ENCODE measurements at places on chromosomes 2 and 18.

GRCh38 chr2:109345091-109345490 lies 216.1 kb downstream of the SH3RF3 start:
- no peak for DNase-seq

GRCh38 chr18:78507217-78507616 lies 472.4 kb upstream of the SALL3 start:
- no peak for DNase-seq

DNA sequence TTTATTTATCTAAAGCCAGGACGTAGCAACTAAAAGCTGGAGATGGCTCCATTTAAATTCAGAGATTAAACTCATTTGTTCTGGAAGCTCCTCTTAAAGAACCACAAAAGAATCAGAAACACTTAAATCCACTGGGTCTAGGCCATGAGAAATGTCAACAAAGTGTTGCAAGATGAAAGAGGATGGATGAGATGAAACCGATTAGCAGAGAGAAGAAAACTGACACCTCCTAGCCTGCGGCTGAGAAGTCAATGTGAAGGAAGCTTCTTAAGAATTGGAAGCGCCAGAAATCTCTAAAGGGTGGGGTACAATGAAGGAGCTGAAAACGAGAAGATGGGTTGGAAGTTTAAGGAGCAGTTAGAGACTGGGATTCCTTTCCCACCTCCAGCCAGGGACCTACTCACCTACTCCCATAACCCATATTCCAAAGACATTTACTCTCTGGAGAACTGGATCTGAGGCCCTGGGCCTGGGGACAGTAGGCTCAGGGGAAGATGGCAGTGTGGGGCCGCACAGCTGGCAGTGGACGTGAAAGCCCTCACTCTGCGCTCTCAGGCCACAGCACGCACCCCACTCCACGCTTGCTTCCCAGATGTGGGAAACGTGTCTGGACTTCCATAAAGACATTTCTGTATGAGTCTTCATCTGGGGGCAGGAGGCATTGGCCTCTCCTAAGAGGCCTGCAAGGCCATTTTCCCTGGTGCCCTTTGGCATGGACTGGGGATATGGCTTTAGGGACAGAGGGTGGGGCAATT lies 188.4 kb downstream of the LOXHD1 start:
- no peak for DNase-seq

DNA sequence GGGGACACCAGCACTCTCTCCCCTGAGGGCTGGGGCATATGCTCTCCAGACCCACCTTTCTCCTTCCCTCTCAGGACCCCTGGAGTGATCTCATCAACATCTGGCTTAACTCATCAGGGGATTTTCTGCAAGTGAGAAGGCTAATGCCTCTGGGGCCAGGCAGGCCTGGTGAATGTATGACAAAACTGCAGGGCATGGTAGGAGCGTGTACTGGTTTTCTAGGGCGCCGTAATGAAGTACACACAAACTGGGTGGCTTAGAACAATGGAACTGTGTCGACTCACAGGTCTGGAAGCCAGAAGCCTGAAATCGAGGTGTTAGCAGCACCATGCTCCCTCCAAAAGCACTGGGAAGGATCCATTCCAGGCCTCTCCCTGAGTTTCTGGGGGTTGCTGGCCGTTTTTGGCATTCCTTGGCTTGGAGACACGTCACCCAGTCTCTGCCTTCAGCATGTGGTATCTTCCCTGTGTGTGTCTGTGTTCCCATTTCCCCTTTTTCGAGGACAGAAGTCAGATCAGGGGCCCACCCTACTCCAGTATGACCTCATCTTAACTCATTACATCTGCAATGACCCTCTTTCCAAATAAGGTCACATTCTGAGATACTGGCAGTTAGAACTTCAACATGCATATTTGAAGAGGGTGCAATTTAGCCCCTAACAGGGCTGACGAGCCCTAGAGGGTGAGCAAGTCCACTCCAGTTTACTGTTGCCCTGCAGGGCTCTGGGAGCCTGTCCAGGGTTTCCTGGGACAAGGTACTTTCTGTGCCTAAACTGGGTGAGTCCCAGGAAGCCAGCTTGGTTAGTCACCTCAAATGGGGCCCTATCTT lies 45.5 kb upstream of the CAB39 start:
- DNase-seq: peak; percentile 36

DNA sequence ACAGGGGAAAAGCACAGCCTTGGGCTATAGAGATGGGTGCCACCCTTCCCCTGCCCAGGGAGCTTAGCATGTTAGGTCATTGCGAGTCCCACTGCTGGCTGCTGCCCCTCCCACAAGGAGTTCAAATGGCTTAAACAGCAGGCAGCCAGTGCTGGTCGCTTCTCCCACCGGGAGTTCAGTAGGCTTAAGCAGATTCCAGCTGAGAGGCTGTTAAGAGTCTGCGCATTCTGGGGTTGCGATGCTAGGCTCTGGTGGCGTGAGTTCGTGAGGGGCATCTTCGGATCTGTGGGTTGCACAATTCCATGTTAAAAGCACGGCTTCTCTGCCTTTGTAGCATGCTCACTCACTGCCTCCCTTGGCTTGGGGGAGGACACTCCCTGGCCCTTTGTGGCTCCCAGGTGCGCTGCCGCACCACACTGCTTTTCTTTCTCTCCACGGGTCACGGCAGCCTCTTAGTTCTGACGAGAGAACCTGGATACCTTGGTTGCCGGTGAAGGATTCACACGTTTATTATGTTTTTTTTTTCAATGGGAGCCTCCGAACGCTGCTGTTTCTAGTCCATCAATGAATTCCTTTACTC lies 93.2 kb downstream of the UNC80 start:
- no peak for DNase-seq

DNA sequence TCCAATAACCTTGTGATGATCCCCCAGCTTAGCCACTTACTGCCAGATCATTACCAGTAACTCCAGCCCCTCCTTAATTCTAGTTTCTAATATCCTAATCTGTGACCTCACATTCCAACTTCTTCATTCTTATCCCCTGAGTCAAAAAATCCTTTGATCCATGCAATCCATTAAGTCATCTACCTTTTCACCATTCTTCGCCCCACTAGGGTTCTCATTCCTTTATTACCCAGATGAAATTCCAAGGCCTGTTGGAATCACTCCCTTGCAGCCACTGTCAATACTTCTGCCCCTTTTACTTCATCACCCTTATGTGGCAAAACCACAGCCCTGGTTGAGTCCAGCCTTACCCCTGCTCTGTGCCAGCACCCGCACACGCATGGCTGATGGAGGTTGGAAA lies 20.3 kb upstream of the IL36G start:
- DNase-seq: no peak
